Lung (tissue), 17 donors: ENCODE measurements at places on chromosomes 7 and 10. TPM values are rescaled to one million over a fixed set of nuclear protein-coding genes. Genes with fewer than 3 reads are reported as not detected.

DNA sequence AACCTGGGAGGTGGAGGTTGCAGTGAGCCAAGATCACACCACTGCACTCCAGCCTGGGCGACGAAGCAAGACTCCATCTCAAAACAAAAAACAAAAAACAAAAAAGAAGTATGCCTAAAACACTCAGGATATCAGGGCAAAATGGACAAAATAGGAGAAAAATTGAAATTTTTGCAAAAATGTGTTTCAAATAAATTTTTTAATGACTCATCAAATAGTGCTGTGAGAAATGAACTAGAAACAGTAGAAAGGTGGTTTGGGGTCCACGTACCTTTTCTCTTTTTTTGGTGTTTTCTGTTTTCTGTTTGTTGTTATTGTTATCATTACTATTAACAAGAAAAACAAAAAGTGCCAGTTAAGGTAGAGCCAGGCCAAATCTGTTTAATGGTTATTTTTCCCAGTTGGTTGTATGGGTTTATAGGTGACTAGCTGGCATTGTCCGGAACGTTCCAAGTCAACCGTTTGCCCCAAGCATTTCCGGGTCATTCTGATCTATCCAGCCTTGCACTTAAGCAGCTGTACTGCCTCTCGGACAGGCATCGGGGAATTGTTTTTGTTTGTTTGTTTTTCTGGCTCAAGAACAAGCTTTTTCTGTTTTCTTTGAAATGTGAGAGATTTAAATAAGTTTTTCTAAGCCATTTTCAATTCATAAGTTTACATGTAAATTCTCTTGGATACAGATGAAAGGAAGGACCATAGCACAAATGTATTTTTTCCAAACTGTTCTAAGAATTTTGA, 157.0 kb upstream of the NEBL start:
- DNase-seq, result peak; percentile 92
- peaks cover 22% of the 10 kb centered on the region for H3K4me1 ChIP-seq
- H3K4me3 ChIP-seq, result no peak overlapping the region
- H3K36me3 ChIP-seq, result no peaks in the 10 kb centered on the region
- no peaks in the 10 kb centered on the region for H3K27me3 ChIP-seq
- no peak overlapping the region for H3K27ac ChIP-seq

The ATOH7 gene
- total RNA-seq, result not detected

DNA sequence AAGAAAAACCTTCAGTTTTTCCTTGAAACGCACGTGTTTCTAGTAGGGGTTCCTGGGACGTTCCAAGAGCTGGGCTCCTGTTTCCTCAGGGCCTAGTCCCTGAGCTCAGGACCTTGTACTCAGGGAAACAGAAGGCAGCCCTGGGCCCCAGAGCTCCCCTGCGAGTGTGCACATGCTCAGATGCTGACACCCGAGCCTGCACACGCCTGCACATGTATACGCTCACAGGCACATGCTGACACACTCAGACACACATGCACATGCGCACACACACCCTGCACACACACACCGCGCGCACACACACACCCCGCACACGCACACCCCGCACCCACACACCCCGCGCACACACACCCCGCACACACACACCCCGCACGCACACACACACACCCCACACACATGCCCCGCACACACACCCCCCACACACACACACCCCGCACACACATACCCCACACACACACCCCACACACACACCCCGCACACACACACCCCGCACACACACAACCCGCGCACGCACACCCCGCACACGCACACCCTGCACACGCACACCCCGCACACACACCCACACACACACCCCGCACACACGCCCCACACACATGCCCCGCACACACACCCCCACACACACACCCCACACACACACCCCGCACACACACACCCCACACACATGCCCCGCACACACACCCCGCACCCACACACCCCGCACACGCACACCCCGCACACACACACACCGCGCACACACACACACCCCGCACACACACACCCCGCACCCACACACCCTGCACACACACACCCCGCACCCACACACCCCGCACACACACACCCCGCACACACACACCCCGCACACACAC, 52.2 kb downstream of the CALML3 start:
- H3K4me3 ChIP-seq, result no peak overlapping the region
- no peaks in the 10 kb centered on the region for H3K36me3 ChIP-seq
- no peaks in the 10 kb centered on the region for H3K27me3 ChIP-seq
- H3K4me1 ChIP-seq, result no peaks in the 10 kb centered on the region
- DNase-seq, result no peak
- H3K27ac ChIP-seq, result no peak overlapping the region

- H3K4me3 ChIP-seq, result no peak overlapping the region
- no peak overlapping the region for H3K27ac ChIP-seq
- H3K27me3 ChIP-seq, result no peaks in the 10 kb centered on the region
- H3K4me1 ChIP-seq, result no peaks in the 10 kb centered on the region
- peak; percentile 93 for DNase-seq
- H3K36me3 ChIP-seq, result no peaks in the 10 kb centered on the region
These were observed 56.3 kb upstream of the ZEB1 start for GRCh38 chr10:31262672-31263071.

The IL2RA gene
- total RNA-seq, result 5.7 TPM

GRCh38 chr7:20113427-20114027, 103.7 kb downstream of the MACC1 start:
- no peak overlapping the region for H3K27ac ChIP-seq
- H3K27me3 ChIP-seq, result no peaks in the 10 kb centered on the region
- H3K4me3 ChIP-seq, result no peak overlapping the region
- H3K36me3 ChIP-seq, result no peaks in the 10 kb centered on the region

The TTYH3 gene
- 74.0 TPM for total RNA-seq

- H3K4me3 ChIP-seq, result no peak overlapping the region
- H3K27ac ChIP-seq, result no peak overlapping the region
- no peaks in the 10 kb centered on the region for H3K27me3 ChIP-seq
- DNase-seq, result no peak
- peaks cover 7% of the 10 kb centered on the region for H3K36me3 ChIP-seq
- no peaks in the 10 kb centered on the region for H3K4me1 ChIP-seq
These were observed 44.6 kb upstream of the GSDME start for GRCh38 chr7:24801883-24802282.

DNA sequence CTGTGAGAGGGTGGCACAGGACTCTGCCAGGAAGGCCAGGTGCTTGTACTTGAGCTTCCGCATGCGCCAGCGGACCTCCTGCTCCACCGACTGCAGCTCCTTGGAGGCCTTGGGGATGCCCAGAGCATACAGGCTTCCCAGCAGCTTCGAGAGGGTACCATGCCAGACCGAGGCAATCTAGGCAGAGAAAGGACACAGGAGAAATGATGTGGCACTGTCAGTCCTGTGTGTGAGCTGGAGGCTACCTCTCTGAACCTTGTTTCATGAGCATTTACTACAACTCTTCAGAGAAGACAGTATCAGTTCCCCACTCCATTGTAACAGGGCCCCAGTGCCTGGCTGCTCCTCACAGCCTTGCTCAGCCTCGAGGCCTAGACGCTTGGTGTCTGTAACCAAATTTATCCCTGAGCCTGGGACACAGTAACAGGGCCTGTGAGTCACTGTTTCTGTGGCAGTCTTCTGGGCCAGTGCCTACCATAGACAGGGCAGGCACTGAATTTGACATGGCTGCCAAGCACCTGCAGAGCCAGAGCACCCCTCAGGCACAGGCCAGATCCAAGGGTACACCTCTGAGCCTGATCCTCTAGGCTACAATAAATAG, 5.8 kb downstream of the TBRG4 start:
- H3K27ac ChIP-seq, result no peak overlapping the region
- no peak overlapping the region for H3K4me3 ChIP-seq
- H3K27me3 ChIP-seq, result no peaks in the 10 kb centered on the region
- no peak for DNase-seq
- H3K36me3 ChIP-seq, result peaks cover 49% of the 10 kb centered on the region
- H3K4me1 ChIP-seq, result peaks cover 3% of the 10 kb centered on the region

- no peak overlapping the region for H3K27ac ChIP-seq
- no peak overlapping the region for H3K4me3 ChIP-seq
- H3K36me3 ChIP-seq, result no peaks in the 10 kb centered on the region
- H3K4me1 ChIP-seq, result no peaks in the 10 kb centered on the region
- no peak for DNase-seq
These were observed 197.4 kb downstream of the AHR start for GRCh38 chr7:17495655-17496394.

- H3K4me1 ChIP-seq, result peaks cover 2% of the 10 kb centered on the region
- no peaks in the 10 kb centered on the region for H3K27me3 ChIP-seq
- no peak overlapping the region for H3K4me3 ChIP-seq
- H3K27ac ChIP-seq, result peak overlapping the region; percentile 23
- H3K36me3 ChIP-seq, result peaks cover 2% of the 10 kb centered on the region
These were observed 27.7 kb upstream of the NMT2 start for GRCh38 chr10:15196021-15196834.

- H3K36me3 ChIP-seq, result no peaks in the 10 kb centered on the region
- H3K27me3 ChIP-seq, result peaks cover 48% of the 10 kb centered on the region
- H3K4me1 ChIP-seq, result peaks cover 10% of the 10 kb centered on the region
- H3K4me3 ChIP-seq, result peak overlapping the region; percentile 17
- peak; percentile 7 for DNase-seq
These were observed 191.6 kb downstream of the LSM5 start for GRCh38 chr7:32298408-32299132.

GRCh38 chr7:7969306-7970236, 975 bp downstream of the GLCCI1 start:
- H3K4me1 ChIP-seq, result peaks cover 19% of the 10 kb centered on the region
- no peaks in the 10 kb centered on the region for H3K36me3 ChIP-seq
- DNase-seq, result peak; percentile 74
- H3K27ac ChIP-seq, result peak overlapping the region; percentile 99

GRCh38 chr10:29807163-29807806, 172.5 kb upstream of the SVIL start:
- no peak overlapping the region for H3K27ac ChIP-seq
- no peak overlapping the region for H3K4me3 ChIP-seq
- no peaks in the 10 kb centered on the region for H3K4me1 ChIP-seq

DNA sequence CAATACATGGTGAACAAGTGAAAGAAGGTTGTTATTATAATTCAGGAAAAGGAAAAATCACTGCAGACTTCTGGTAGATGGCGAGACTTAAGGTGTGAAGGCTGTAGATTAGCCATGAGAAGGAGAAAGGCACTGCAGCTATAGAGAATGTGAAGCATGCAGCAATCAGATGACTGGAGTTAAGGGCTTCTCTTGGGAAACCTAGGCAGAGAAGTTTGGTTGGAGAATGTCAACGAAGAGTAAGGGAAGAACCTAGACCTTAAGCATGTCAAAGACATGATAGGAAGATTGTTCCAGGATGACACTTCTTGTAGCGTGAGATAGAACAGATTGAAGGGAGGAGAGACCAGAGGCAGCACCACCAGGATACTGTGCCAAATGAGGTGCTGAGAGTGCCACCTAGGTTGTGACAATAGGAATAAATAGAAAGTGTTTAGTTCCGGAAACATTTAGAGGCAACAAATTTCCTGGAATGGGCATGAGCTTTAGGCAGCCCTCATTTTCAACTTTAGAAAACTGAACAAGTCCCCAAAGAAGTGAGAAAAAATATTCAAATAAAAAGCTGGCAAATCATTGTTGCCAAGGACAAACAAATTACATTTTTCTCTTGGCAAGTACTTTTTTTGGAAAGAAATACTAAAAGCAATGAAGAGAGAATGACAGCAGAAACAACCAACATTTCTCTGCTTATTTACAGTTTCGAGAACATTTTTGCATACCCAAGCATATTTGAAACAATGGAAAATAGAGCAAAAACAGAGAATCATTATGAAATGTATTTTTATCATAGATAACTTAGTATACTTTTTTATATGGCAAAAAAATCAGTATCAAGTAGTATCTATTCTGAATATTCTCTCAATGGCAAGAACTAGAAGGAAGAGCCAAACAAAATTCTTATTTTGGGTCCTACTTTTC, 4.9 kb downstream of the LRRC17 start:
- no peak overlapping the region for H3K4me3 ChIP-seq
- no peaks in the 10 kb centered on the region for H3K36me3 ChIP-seq
- H3K27ac ChIP-seq, result no peak overlapping the region
- peak; percentile 65 for DNase-seq

The CDNF gene
- 3.1 TPM for total RNA-seq

DNA sequence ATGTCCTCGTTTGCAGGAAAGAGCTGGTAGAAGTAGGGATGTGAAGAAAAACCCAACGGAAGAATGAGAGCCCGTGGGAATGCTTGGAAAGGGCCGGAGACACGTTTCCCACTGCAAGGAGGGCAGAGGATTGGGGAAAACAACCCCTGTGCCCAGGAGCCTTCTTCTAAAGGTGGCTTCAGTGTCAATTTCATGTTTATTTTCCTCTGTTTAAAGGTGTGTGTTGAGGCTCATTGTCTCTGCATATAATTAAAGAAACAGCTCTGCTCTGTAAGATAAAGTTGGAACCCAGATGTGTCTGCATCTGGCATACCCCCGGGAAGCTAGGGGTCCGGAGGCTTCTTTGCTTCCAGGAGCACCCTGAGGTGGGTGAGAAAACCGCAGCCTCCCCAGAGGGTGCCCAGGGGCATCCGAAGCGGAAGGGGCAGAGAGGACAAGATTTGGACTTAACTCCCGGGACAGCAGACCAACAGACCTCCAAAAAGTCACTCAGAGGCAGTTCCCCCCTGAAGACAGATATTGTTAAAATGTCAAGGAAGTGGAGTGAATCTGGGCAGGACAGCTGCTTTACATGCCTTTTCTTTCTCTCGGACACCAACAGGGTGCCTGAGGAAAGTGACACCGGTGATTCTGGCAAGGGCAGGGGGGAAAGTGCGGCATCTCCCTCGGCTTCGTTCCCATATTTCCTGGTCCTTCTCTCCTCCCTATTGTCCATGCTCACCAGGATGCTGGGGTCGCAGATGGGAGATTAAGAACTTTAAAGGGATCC, 8.6 kb upstream of the GATA3 start:
- H3K27ac ChIP-seq, result no peak overlapping the region
- peaks cover 7% of the 10 kb centered on the region for H3K27me3 ChIP-seq
- H3K36me3 ChIP-seq, result no peaks in the 10 kb centered on the region
- H3K4me1 ChIP-seq, result no peaks in the 10 kb centered on the region

The TECPR1 gene
- total RNA-seq, result 73.6 TPM

DNA sequence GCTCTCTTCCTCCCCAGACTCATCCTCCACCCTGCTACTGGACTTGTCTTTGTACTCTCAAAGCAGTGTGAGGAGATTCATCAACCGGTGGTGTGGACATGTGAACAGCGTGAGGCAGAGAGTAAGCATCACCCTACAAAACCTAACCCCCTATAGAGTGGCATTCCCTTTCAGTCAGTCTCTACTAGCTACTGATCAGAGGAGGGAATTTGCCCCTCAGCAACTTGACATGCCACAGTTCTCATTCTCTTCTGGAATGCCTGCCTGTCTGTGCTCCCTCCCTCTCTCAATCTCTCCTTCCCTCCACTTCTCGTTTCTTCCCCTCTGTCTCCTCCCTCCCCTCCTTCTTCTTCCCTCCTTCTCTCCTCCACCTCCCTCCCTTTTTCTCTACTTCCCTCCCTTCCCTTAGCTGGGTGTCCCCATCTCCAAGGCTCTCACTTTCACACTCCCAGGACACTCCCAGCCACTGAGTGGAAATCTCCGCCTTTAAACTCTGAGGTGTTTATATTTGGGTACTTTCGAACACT, 24.6 kb downstream of the H2AZ2 start:
- H3K36me3 ChIP-seq, result peaks cover 9% of the 10 kb centered on the region
